ENCODE measurements at places on chromosomes 5 and 9. TPM values are rescaled to one million over a fixed set of nuclear protein-coding genes. Genes with fewer than 3 reads are reported as not detected.

- no peak for DNase-seq
Observed at GRCh38 chr9:30058463-30058862, 2326.0 kb upstream of the ACO1 start.

DNA sequence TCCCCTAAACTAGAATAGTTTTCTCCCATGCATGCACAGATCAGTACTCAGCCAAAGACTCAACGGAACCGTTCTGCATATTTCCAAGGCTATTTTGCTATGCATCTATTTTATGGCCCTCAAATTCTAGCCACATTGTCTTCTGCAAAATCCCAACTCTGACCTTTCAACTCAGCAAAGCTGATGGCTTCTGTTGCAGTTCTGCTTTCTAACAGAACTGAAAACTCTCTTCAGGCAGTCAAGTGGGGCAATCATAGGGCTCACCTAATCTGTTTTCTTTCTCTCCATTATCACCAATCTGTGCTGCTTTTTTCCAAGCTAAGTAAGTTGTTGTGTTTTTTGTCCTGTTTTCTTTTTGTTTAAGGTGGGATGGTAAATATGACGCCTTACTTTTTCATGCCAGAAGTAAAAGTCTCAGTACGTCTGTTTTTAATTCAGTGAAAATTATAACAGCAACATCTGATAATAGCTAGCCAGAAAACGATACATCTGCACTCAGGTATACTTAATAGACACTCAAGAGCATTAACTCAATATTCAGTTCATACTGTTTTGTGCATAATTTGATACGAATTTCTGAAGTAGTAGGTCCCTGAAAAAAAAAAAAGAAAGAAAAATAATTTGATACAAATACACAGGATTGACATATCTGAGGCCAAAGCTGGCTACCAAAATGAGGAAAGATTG is 454.3 kb downstream of the TLE1 start:
- DNase-seq: no peak

GRCh38 chr5:57653636-57654290 is 171.2 kb upstream of the ACTBL2 start:
- DNase-seq: no peak

DNA sequence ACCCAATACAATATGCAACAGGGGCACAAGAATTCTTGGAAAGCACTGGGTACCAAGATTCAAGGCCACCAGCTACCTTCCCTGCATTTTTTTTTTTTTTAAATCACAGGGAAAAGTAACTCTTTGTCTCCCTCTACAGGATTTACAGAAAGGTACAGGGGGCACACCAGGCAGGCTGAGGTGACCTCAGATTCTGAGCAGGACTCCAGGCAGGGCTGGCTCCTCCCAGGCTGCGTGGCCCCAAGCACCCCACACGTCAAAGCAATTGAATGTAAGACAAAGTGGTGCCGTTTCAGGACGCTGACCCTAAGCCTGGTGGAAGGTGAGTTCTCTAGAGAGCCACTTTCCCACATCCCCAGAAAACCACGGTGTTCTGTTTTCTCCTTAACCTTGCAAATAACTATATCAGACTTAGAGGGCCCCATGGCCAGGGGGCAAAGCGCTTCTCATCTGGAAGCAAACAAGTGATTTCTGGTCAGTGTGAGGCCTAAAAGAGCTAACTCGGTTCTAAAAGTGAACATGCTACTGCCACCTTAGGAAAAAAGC is 222.6 kb downstream of the ROR2 start:
- DNase-seq: no peak

DNA sequence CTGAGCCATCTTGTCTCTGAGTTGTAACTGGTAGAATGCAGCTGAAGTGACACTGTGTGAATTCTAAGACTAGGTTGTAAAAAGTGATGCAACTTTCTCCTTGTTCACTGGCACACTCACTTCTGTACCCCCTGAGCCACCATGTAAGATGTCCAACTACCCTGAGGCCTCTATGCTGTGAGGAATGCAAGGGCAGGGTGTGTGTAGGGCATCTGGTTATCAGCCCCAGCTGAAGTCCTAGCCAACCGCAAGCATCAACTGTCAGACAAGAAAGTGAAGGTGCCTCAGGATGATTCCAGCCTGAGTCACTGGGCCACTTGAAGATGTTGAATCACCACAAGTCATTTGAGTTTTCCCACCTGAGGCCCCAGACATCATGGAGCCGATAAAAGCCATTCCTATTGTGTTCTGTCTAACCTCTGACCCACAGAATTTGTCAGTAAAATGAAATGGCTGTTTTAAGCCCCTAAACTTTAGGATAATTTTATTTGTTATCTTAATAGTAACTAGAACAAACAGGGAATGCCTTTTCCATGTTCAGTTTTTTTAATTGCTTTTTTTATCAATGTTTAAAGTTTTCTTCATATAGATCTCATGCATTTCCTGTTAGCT is 18.7 kb upstream of the RHOBTB3 start:
- DNase-seq: no peak

DNA sequence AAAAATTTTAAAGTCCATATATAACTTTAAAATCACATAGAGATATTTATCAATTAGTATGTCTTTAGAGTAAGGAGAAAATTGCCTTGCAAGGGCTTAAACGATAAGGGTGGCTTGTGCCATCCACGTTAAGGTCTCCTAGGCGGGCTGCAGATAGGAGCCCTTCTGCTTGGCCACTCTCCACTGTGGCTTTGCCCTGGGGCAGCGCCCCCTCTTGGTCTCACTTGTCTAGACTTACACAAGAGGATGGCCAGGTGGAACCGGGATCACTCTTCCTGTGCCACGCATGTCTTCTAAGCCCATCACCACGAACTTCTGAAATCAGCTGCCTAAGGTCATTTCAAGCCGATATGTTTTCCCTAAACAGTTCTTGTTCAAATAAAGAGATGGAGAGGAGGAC is 2.9 kb downstream of the FPGS start:
- DNase-seq: no peak

- no peak for DNase-seq
Observed at GRCh38 chr5:39519566-39520231, 94.9 kb upstream of the DAB2 start.

- DNase-seq: no peak
Observed at GRCh38 chr5:39494534-39494933, 69.8 kb upstream of the DAB2 start.

GRCh38 chr5:1468247-1468612 is 23.0 kb upstream of the SLC6A3 start:
- no peak for DNase-seq

GRCh38 chr5:159322180-159322579 is 8.1 kb downstream of the IL12B start:
- DNase-seq: no peak

GRCh38 chr5:5387192-5387591 is 35.3 kb upstream of the ICE1 start:
- DNase-seq: no peak

GRCh38 chr9:32663741-32664140 is 28.3 kb upstream of the TAF1L start:
- no peak for DNase-seq

GRCh38 chr9:97990259-97990658 is 7.1 kb downstream of the ANP32B start:
- DNase-seq: no peak

DNA sequence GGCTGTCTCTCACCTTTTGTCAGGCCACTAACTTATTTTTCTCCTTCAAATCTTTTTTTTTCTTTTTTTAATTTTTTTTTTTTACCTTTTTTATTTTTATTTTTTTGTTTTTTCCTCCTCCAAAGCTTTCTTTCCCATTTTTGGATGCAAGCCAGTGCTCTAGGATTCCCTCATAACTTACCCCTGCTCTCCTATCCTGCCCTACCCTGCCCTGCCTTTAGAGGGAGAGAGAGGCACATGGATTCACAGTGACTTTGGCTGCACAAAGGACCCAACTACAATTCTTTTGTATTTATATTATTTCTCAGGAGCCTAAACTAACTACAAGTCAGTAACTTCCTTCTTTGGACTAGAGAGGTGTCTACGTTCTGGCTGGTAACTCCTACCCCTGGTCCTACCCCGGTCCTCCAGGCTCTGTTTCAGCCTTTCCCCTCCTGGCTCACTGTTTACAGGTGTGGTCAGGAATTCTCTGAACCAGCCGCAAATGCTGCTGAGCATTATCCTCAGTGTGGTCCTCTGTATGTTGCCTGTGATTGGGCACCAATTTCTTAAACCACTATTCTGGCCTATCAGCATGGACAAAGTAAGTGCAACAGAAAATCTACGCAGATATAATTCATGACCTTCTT is 8.4 kb upstream of the RUSC2 start:
- peak; percentile 79 for DNase-seq

- no peak for DNase-seq
Observed at GRCh38 chr5:14180437-14180836, 37.3 kb downstream of the TRIO start.

GRCh38 chr5:55540525-55540924 is 5.8 kb upstream of the PLPP1 start:
- DNase-seq: no peak

GRCh38 chr9:86653466-86653865 is 293.8 kb downstream of the GAS1 start:
- no peak for DNase-seq

DNA sequence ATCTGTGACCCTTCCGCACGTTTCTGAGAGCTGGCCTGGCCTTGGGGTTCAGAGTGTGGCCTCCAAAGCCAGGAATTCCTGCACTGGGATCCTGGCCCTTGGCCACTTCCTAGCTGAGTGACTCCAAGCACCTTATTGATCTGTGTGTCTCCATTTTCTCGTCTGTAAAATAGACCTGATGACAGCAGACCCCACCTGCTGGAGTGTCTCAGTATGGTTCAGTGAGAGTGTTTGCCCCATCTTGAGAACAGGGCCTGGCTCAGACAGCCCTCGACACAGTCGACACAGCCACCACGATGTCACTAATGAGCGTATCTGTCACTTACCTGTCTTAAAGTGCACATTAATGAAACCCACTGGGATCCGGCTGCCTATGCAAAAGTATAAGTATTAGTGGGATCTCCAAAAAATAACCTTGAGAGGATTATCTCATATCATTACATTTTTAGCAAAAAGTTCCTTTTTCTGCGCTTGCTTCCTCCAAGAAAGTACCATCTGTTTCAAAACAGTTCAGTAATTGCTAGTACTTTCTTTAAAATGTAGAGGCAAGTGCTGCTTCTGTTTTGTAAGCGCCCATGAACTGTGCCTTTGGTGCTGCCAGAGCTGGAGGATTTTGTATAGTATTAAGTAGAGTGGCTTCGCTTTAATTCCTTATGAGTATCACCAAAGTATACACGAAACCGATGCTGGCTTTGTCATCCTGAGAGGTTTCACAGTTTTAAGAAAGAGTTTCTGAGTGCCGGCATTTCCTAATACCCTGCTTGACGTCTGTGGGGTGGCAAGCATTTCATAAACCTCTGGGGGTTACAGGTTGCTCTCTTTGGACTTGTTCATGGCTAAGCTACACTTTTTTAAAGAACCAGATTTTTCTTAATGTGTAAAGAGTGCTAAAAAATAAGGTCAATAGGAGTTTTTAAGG is 31.7 kb downstream of the UBE2QL1 start:
- DNase-seq: no peak

- no peak for DNase-seq
Observed at GRCh38 chr9:124625087-124625486, 117.9 kb upstream of the NR5A1 start.

GRCh38 chr5:172860520-172861443 is 26.7 kb downstream of the ERGIC1 start:
- DNase-seq: peak; percentile 97

DNA sequence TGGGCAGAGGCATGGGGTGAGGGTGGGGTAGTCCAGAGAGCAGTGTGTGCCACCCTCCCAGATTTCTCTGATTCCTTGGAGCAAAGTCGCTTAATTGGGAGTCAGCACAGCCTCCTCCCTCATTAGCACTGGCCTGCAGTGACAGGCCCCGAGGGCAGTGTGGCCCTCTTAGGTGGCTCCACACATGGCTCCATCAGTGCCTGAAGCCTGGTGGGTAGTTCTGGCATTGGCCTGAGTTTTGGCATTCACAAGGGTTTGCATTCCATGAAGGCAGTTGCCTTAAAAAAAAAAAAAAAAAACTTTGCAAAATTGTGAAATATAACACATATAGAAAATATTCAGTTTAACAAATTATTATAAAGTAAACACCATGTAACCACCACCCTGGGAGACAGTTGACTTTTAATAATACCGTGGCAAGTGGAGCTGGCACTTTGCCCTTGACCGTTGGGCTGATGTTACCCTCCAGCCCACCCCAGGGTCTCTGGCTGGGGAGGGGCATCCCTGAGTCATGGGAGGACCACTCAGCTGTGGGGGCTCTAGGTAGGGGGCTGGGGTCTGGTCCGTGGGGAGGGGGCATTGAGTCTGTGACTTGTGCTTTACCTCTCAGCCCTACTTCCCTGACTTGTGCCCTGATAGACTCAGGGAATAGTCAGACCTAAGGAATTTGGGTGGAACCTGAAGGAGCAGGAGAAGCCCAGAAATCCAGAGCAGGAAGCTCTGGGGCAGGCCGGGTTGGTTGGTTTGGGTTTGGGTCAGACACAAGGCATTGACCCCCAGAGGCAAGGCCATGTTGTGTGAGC is 51.3 kb upstream of the PITX1 start:
- DNase-seq: peak; percentile 35

GRCh38 chr9:34686732-34687131 is 4.3 kb downstream of the CCL19 start:
- DNase-seq: peak; percentile 18

DNA sequence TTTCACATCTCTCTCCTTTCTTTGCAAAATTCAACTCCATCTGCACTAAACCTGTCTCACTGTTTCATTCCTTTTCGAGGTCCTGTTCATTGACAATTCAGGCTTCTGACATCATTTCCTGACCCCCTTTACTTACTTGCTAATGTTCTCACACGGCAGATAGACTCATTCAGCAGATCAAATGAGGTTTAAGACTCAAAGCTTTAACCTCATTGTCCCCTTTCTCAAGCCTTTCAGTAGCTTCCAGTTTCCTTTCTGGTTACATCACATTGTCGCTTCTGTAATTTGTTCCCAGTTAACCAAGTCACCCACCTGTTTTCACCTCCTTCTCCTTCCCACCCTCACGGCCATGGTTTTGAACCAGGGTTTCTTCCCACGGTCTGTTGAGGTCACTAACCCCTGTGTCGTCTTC is 143.4 kb upstream of the OTULINL start:
- no peak for DNase-seq

DNA sequence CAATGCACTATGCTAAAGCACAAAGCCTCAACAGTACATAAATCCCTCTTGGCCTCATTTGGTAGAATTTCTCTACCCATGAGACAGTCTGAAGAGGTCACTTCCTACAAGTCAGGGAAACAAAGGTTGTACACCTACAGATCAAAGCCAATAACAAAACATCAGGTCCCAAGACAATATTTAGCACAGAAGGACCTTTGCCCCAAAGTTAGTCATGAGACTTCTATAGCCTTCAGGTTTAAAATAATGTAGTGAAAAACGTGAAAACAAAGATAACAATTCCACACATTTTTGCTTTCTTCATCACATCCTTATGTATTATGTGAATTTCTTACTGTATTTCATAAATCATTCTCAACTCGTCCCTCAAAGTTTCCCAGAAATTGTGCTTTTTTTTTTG is 15.8 kb downstream of the AFF4 start:
- DNase-seq: no peak

The ZCCHC9 gene
- 20.2 TPM for total RNA-seq

The NDUFAF2 gene
- total RNA-seq: 41.5 TPM

The OTP gene
- not detected for total RNA-seq

The SEC16A gene
- total RNA-seq: 33.0 TPM

The PPP2R2B gene
- 9.1 TPM for total RNA-seq

The FIBCD1 gene
- total RNA-seq: not detected

The GPSM1 gene
- 5.0 TPM for total RNA-seq

The COL5A1 gene
- total RNA-seq: 24.2 TPM

The ADAMTSL1 gene
- 9.3 TPM for total RNA-seq

The KCNT1 gene
- total RNA-seq: not detected

The CPEB4 gene
- 66.2 TPM for total RNA-seq

The IL4 gene
- total RNA-seq: not detected

The HACD4 gene
- 8.8 TPM for total RNA-seq

The SNCAIP gene
- 2.4 TPM for total RNA-seq

The CARTPT gene
- total RNA-seq: 39.8 TPM

The NMUR2 gene
- total RNA-seq: not detected

Measured in sigmoid colon (tissue), 7 donors.